ENCODE measurements at places on chromosomes 3 and 15.

DNA sequence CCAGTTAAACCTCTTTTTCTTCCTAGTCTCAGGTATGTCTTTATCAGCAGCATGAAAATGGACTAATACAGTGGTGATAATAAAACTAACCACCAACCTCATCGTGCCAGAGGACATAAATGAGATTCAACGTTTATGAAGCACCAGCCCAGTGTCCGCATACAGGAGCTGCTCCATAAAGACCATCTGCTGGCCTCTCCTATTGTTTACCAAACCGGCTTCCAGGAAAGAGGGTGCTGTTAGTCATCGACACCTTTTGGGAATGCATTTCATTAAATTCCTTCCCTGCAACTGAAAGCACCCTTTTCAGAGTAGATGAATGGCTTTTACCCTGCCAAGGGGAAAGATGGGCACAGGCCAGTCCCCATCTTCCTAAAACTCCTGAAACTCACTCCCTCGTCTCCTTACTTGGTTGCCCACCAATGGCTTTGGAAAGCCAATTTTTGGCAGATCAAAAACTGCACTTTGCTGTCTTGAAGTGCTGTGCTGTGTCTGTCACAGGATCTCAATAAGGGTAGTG is 122.1 kb downstream of the AQP9 start:
- no peak for DNase-seq

DNA sequence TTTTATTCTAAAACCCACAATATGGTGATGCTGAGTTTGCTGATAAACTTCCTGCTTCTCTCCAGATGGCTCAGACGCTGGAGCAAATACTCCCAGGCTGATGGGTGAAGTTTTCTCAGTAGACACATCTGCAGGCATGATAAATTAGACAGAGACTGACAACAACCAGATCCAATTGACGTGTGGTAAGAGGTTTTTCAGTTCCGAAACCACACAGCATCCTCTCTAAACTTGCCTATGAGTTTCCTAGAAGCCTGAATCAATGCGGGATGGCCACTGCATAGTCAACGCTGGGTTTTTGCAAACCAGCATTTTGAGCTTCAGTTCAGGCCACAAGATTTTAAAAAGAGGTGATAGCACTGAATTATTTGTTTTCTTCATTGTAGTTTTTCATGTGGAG is 360.3 kb upstream of the ARRDC4 start:
- DNase-seq, result no peak

DNA sequence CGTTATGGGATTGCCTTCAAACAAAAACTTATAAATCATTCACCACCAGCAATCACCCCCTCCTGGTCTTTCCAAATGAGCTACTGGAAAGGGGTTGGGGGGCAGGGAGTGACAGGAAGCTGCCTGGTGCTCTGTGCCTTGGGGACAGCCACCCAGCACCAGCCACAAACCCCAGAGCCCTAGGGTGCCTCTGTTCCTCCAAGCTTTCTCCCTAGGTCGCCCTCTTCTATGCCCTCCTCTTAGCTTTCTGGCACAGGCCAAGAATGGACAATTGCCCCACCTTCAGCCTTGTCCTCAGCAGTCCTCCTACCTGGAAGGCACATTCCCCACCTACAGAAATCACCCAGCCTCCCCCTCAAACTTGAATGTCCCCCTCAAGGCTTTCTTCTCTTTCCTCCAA is 3.3 kb downstream of the OXTR start:
- no peak for DNase-seq

- peak; percentile 96 for DNase-seq
Measured at GRCh38 chr3:31981206-31982181, at the start of the genes OSBPL10 and ZNF860. OSBPL10 (minus strand) TSS chr3:31981262; CDS start chr3:31981179, 83 bp downstream. ZNF860 (plus strand) TSS chr3:31981750; CDS start chr3:31989080, 7,330 bp downstream.

GRCh38 chr15:88489321-88489720 is 21.8 kb downstream of the MRPS11 start:
- DNase-seq, result no peak

DNA sequence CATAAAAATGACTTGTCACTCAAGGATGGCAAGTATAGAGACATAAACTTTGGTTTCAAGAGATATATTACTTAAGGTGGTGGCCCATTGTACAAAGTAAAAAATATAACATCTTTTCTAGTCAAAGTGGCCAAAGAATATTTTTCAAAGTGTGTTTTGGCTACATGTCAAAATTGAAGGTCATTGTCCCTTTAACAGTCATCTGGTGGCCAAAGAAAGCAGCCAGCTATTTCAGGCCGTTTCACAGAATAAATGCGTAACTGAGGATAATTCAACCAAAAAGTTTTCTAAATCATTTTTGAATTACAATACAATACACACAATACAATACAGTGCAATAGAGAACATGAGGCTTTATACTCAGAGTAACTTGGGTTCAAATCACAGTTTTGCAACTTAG is 4.2 kb upstream of the CDIN1 start:
- DNase-seq, result no peak

GRCh38 chr3:24829629-24830229 is 335.1 kb upstream of the THRB start:
- no peak for DNase-seq

GRCh38 chr3:18351069-18351628 is 74.0 kb downstream of the SATB1 start:
- DNase-seq, result no peak

- DNase-seq, result no peak
Measured at GRCh38 chr15:57784081-57784511, 77.6 kb downstream of the POLR2M start.

GRCh38 chr3:136535906-136536305 is 216.3 kb downstream of the STAG1 start:
- DNase-seq, result peak; percentile 82

Data from HCEC 1CT (cell line).